ENCODE measurements at places on chromosomes 4 and X.

GRCh38 chr4:31088600-31089230 lies 368.5 kb downstream of the PCDH7 start:
- no peak for DNase-seq

GRCh38 chr4:140090215-140090731 lies 63.7 kb downstream of the MAML3 start:
- no peak for DNase-seq

GRCh38 chr4:114332119-114332518 lies 266.5 kb upstream of the UGT8 start:
- DNase-seq, result no peak

- DNase-seq, result no peak
Measured at GRCh38 chr4:55637272-55637820, 1.2 kb upstream of the NMU start.

GRCh38 chr4:6840062-6840976 lies 57.8 kb downstream of the KIAA0232 start:
- no peak for DNase-seq

GRCh38 chr4:73607375-73608033 lies 12.7 kb downstream of the RASSF6 start:
- DNase-seq, result no peak

GRCh38 chr4:151202851-151203455 lies 74.0 kb upstream of the PRSS48 start:
- DNase-seq, result no peak

DNA sequence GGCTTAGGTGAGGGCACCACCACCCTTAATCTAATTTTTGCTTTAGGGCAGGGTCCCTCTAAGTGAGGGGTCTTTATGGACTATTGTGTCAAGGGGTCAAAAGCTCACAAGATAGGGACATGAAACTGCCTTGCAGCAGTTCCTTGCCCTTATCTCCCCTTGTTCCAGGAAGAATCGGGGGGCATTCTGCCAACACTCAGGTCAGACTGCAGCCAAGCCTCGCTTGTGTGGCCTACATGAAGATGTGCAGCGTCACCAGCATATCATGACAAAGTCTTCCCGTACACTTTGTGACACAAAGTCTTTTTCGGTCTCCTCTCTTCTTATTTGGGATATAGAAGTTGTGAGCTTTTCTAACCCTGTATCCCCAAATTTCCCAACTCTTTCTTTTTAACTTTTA lies 17.5 kb upstream of the USP9X start:
- DNase-seq, result no peak

- no peak for DNase-seq
Measured at GRCh38 chrX:103540145-103540544, 20.9 kb upstream of the RAB40A start.

DNA sequence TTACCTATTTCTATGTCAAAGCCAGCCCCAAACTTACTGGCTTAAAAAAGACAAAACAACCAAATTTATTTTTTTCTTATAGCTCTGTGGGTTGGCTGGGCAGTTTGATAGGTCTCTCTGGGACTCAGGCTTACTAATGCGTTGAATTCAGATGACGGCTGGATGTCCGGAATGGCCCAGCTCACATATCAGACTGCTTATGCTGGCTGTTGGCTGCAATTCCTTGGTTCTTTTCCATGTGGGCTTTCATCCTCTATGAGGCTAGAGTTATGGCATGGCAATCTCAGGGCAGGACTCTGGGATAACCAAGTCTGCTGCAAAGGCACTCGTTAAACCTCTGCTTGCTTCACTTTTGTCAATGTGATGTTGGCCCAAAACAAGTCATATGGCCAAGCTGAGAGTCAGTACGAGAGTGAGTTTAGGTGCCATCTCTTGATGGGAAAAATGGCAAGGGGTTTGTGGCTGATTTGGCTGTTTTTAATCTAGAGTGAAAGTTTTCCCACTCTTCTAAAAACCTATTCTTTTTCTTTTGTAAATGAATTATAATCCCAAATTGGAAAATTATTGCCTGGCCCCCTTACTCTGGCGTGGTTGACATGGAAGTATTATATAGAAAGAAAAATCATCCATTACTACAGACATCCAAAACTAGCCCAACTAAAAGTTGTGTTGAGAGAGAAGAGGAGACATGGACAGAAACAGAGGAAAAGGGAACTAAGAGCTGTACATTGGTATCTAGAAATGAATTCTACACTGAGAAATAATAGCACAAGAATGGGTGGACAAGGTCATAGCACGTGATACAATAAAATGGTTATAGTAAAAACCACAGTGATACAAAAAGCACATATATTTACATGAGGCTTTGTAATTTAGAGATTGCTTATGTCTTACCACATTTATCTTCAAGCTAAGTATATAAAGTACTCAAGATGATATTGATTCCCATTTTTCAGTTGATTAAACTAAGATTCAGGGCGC lies 6.6 kb downstream of the PRIMPOL start:
- DNase-seq, result no peak

GRCh38 chr4:107823870-107824349 lies 822 bp upstream of the SGMS2 start:
- DNase-seq, result no peak

- DNase-seq, result no peak
Measured at GRCh38 chr4:181581983-181582382, 661.2 kb upstream of the TENM3 start.

- DNase-seq, result no peak
Measured at GRCh38 chrX:2540426-2540947, 39.7 kb upstream of the DHRSX start.

DNA sequence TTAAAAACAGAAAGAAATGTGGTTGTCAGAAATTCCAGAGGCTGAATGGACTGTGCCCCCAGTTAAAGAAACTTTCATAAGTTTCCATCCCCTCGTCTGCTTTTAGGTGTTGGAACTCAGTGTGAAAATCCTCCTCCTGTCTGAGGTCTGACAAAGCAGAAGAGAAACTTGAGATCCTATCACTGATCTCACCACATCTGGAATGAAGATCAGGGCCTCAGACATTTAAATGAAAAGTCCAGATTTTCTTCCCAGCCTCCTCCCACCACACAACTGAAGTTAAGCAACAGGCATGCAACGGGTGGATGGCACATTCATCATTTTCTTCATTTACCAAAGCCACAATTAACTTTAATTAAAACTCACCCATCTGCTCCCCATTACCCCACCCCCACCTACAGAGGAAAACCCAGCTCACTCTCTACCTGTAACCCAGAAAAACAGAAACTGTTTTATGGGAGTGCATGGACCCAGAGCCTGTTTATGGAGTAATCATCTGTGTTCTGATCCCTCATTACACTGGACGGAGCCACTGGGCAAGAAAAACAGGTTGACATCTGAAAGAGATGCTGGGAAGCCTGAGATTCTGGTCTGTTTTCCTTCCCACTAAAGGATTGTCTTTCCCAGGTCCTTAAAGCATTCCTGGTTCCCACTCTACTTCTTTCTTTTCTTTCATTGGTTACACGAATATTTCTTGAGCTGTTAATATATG lies 58.1 kb upstream of the HOPX start:
- no peak for DNase-seq

- no peak for DNase-seq
Measured at GRCh38 chrX:154486052-154486395, 391 bp downstream of the UBL4A start.

DNA sequence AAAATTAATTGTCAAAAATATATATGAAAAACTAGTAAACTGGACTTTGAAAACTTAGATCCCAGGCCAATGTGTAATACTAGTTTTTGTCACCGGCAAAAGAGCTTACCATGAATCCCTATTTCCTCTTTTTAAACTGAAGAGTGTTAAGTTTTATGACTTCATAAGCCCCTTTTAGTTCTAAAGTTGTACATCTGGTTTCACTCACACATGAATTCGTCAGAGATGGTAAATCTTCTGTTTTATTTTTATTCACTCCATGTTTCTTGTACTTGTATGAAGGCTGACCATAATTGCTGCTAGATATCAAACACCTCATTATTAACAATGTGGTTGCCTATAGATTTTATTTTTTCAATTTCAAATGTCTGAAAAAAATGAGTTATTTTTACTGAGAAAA lies 827.9 kb downstream of the PCDH7 start:
- no peak for DNase-seq

DNA sequence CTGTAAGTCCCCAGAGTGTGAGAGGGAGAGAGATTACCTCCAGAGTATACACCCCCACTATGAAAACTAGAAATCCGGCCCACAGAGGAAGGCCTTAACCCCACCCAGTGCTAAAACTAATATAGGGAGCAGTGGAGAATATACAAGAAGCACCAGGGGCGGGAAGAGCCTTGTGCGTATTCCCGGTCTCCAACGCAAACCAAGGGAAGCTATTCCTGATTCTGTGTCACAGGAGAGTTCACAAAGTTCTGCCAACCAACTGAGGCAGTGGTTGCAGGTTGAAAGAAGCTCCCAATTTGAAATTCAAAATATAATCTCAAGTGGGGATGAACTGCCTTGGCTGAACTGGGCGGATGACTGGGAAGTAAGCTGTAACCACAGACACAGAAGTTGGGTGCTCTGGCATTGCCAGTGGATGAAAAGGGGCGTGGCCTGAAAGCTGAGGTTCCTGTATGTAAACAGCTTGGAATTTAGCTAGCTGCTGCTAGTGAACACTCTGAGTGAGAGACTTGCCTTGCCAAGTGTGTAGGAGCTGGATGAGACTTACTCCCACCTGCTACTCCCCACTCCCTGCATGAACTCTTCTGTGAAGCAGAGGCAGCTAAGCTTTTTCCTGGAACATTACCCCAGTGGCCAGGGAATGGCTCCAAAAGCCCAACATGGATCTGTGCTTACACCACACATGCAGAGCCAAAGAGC lies 32.7 kb downstream of the ELF2 start:
- DNase-seq, result no peak

GRCh38 chrX:44415639-44416386 lies 72.3 kb upstream of the EFHC2 start:
- no peak for DNase-seq

GRCh38 chr4:66840178-66840577 lies 705.1 kb downstream of the CENPC start:
- no peak for DNase-seq

GRCh38 chr4:143294310-143294709 lies 42.4 kb upstream of the GAB1 start:
- DNase-seq, result no peak

DNA sequence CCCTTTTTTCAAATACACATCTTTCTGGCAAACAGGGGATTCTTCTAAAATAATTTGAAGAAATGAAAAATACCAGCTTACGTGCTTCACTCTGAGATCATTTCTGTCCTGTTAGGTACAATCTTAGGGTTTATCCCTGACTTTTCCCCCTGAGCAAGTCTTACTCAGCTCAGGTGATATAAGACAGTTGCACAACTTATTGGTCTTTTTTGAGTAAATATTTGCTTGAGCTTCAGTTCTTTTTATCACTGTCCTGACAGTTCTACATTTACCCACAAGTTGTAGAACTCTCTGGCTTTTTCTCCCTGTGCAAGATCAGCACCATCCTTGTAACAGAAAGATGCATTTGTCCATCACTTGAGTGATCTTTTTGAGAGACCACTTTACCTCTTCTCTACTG lies 84.9 kb downstream of the MID1IP1 start:
- no peak for DNase-seq

GRCh38 chr4:70831293-70831692 lies 8.4 kb downstream of the GRSF1 start:
- DNase-seq, result no peak

GRCh38 chrX:153765138-153766079 lies 1.4 kb downstream of the PLXNB3 start:
- DNase-seq, result peak; percentile 12

DNA sequence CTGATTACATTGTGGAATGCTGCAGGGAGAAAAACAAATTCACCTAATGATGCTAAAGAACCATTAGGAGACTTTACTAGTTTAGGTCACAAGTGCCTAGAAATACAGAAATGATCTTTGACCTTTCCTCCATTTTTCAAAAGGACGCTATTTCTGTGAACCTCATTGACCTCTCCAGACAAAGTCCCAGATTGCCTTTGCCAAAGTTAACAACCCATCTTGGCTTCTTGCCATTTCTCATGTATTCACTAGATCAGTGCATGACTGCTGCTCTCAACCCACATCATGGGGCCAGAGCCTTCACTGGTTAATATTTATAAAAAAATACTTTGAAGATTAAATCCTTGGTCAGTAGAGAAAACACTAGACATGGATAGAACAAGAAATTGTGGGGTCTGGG lies 19.9 kb upstream of the AR start:
- no peak for DNase-seq

- DNase-seq, result no peak
Measured at GRCh38 chr4:10810411-10810810, 125.8 kb upstream of the CLNK start.

DNA sequence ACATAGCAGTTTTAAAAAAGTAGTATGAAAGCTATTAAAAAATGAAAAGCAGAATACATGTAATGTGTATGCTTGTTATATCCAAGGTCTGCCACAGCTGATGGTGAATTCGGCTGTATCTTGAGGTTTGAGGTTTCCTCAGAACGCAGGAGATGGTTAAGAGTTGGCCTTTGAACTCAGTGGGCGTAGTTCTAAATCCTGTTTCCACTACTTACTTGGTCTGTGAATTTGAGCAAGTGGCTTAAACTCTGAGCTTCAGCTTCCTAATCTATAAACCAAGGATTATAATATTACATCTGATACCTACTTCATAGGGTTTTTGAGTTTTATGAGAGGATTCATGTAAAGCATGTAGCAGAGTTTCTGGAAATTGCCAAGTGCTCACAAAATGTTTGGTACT lies 125.2 kb downstream of the STIM2 start:
- no peak for DNase-seq

DNA sequence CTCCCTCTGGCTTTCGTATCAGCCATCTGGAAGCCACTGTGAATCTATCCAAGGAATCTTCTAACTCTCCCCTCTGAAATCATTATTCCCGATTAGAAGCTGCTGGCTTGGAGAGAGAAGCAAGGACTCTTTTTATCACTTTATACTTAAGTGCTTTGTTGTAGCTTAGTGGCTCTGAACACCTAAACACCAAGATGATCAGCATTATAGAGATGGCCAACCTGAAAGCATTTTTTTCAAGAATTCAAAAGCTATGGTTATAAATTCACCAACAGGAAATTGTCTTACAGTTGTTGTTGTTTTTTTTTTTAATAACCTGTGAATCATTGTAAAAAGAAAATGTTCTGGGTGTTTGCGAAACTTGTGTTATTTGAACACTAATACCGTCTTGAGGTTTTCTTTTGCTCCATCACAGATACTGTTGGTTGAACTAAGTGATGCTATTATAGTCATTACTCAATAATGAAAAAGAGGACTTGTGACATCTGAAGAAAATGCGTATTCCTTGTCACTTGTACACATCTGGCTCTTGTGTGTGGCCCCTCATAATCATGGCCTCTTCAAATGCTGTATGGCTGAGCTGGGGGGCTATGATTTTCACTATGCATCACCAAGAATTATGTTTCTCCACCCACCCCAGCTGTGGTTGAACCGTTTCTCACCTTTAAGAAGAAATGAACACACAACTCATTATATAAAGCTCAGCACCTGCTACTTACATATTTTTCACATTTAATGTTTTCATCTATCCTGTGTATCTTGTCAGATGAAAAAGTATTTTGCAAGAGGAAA lies 11.8 kb upstream of the SMIM43 start:
- no peak for DNase-seq

GRCh38 chrX:148871422-148872160 lies 371.2 kb downstream of the AFF2 start:
- DNase-seq, result no peak

- no peak for DNase-seq
Measured at GRCh38 chr4:4572821-4573220, 31.0 kb upstream of the STX18 start.

Measured in SHP77 (cell line).